ENCODE measurements at places on chromosomes 11 and 22.

GRCh38 chr11:123429336-123429735 is 733 bp upstream of the GRAMD1B start:
- no peak overlapping the region for H3K27ac ChIP-seq
- no peak for DNase-seq
- peaks cover 25% of the 10 kb centered on the region for H3K4me1 ChIP-seq

GRCh38 chr11:77547047-77547836 is 42.5 kb upstream of the AQP11 start:
- H3K27ac ChIP-seq: no peak overlapping the region
- DNase-seq: no peak
- no peaks in the 10 kb centered on the region for H3K36me3 ChIP-seq
- H3K4me1 ChIP-seq: no peaks in the 10 kb centered on the region
- H3K4me3 ChIP-seq: no peak overlapping the region
- H3K27me3 ChIP-seq: no peaks in the 10 kb centered on the region

DNA sequence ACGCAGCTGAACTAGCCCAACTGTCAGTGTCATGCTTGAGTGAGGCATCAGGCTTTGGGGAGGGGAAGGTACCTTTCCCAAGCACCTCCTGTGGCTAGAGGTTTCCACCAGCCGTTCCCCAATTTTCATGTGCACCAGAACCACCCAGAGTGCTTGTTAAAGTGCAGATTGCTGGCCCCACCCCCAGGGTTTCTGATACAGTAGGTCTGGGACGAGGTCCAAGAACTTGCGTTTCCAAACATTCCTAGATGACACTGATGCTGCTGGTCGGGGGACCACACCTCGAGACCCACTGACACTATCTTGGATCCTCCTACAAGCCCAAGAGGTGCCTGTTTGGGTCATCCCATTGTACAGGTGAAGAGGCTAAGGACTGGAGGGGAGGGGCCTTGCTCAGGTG is 59.8 kb downstream of the PDE2A start:
- no peak overlapping the region for H3K4me3 ChIP-seq
- no peak overlapping the region for H3K27ac ChIP-seq
- DNase-seq: no peak
- H3K36me3 ChIP-seq: no peaks in the 10 kb centered on the region
- H3K4me1 ChIP-seq: no peaks in the 10 kb centered on the region
- H3K27me3 ChIP-seq: peaks cover 64% of the 10 kb centered on the region

- no peak for DNase-seq
- no peaks in the 10 kb centered on the region for H3K36me3 ChIP-seq
- H3K27me3 ChIP-seq: no peaks in the 10 kb centered on the region
- no peaks in the 10 kb centered on the region for H3K4me1 ChIP-seq
- no peak overlapping the region for H3K27ac ChIP-seq
Measured at GRCh38 chr11:9849389-9849788, 185.5 kb downstream of the SWAP70 start.

DNA sequence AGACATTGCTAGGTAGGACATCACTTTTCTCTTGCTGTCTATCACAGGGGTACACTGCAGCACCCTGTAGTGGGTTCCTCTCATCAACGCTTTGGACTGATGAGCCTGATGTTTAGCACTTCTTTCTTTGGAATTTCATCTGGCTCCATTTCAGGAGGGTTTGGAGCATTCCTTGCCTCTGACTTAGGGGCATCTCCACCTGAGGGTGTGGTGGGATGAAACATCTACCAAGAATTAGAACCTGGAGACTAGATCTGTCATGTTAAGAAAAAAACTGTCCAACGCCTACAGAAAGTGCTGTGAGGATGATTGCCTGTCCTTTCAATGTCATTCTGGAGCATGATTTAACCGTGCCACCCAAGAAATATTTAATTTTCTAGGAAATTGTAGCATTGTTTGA is 648.4 kb downstream of the ETS1 start:
- H3K27me3 ChIP-seq: no peaks in the 10 kb centered on the region
- no peak for DNase-seq
- H3K27ac ChIP-seq: no peak overlapping the region
- H3K36me3 ChIP-seq: no peaks in the 10 kb centered on the region
- H3K4me1 ChIP-seq: no peaks in the 10 kb centered on the region
- no peak overlapping the region for H3K4me3 ChIP-seq

- no peaks in the 10 kb centered on the region for H3K27me3 ChIP-seq
- no peak overlapping the region for H3K4me3 ChIP-seq
- peaks cover 3% of the 10 kb centered on the region for H3K4me1 ChIP-seq
- no peak for DNase-seq
Measured at GRCh38 chr11:2437516-2437915, 6.8 kb downstream of the TRPM5 start.

DNA sequence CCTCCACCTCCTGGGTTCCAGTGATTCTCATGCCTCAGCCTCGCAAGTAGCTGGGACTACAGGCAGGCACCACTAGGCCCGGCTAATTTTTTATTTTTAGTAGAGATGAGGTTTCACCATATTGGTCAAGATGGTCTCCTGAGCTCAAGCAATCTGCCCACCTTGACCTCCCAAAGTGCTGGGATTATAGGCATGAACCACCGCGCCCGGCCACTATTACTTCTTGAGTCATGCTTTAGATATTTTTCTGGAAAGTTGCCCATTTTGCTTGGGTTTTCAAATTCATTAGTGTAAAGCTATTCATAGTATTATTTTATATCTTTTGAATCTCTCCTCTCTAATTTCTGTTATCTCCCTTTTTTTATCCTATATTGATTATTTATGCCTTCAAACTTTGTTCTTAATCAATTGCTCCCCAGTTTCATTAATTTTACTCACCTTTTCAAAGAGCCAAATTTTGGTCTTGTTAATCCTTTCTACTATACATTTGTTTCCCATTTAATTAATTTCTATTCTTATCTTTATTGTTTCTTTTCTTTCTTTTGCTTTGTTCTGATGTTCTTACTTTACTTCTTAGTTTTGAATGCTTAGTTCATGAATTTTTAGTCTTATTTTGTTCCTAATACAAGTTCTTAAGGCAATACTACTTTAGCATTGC is 10.3 kb upstream of the RAC2 start:
- no peak overlapping the region for H3K27ac ChIP-seq
- H3K4me1 ChIP-seq: peaks cover 2% of the 10 kb centered on the region
- H3K27me3 ChIP-seq: no peaks in the 10 kb centered on the region
- no peaks in the 10 kb centered on the region for H3K36me3 ChIP-seq

GRCh38 chr22:36816339-36816635 is 548 bp downstream of the PVALB start:
- H3K4me1 ChIP-seq: peaks cover 2% of the 10 kb centered on the region
- H3K27me3 ChIP-seq: peaks cover 63% of the 10 kb centered on the region
- H3K36me3 ChIP-seq: no peaks in the 10 kb centered on the region
- H3K4me3 ChIP-seq: no peak overlapping the region

DNA sequence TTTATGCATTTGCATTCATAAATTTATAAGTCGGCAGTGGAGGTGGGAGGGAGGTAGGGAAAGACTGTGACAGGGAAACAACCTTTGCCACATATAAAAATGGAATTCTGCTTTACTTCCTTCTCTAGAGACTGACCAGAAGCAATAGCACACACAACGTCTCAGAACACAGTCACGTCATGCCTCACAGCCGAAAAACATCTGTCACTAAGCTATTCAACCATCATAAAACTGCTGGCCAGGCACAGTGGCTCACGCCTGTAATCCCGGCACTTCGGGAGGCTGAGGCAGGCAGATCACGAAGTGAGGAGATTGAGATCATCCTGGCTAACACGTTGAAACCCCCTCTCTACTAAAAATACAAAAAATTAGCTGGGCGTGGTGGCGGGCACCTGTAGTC is 101.0 kb upstream of the CHRM4 start:
- no peak overlapping the region for H3K4me3 ChIP-seq
- peaks cover 42% of the 10 kb centered on the region for H3K36me3 ChIP-seq
- no peaks in the 10 kb centered on the region for H3K27me3 ChIP-seq
- H3K27ac ChIP-seq: no peak overlapping the region
- no peak for DNase-seq
- no peaks in the 10 kb centered on the region for H3K4me1 ChIP-seq

DNA sequence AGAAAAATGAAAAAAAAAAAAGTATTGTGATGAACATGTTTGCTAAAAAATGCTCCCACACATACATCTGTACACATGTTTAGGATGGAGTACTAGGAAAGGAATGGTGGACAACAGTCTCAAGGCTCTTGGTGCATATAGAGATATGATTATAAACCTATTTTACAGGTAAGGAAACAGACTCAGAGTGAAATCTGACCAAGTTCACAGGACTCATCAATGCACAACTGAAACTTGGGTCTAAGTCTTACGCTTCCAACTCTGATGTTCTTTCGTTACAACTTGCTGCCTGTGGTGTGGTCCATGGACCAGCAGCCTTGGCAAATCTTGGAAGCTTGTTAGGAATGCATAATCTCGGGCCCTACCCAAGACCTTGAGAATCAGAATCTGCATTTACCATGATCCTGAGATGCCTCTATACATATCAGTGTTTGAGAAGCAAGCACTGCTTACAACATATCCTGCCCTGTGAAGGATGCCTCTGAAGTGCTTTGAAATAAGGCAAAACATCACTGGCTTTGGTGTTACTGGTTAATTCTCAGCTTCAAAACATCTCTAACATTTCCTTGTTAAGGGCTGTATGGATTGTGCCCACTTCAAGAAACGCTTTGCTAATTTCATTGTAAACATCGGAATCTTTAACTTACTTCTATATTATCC is 39.9 kb upstream of the NUP160 start:
- H3K4me3 ChIP-seq: no peak overlapping the region
- no peaks in the 10 kb centered on the region for H3K27me3 ChIP-seq
- H3K36me3 ChIP-seq: no peaks in the 10 kb centered on the region
- no peak for DNase-seq
- peaks cover 38% of the 10 kb centered on the region for H3K4me1 ChIP-seq
- H3K27ac ChIP-seq: no peak overlapping the region

- peaks cover 2% of the 10 kb centered on the region for H3K36me3 ChIP-seq
- H3K4me1 ChIP-seq: no peaks in the 10 kb centered on the region
- no peak for DNase-seq
- no peak overlapping the region for H3K4me3 ChIP-seq
Measured at GRCh38 chr22:19903031-19903430, 38.5 kb upstream of the COMT start.

- H3K4me3 ChIP-seq: no peak overlapping the region
- no peak overlapping the region for H3K27ac ChIP-seq
Measured at GRCh38 chr11:696955-697491, 1.4 kb downstream of the TMEM80 start.

DNA sequence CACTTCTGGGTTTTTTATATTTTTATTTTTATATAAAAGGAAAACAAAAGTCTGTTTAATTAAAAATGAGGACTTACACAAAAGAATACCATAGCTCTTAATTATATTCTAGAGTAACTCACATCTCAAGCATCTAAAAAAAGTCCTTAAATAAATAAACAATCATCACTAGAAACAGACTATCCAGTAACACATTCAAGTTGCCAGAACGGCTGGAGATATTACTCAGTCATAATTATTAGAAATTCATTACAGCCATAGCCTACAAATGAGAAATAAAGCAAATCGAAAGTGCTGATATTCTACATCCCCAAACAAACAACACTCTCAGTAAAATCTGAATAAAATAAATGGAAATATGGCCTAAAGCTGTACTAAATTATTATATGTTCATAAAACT is 182.5 kb upstream of the C11orf58 start:
- H3K27ac ChIP-seq: no peak overlapping the region
- no peaks in the 10 kb centered on the region for H3K27me3 ChIP-seq
- H3K4me1 ChIP-seq: no peaks in the 10 kb centered on the region
- no peak for DNase-seq

DNA sequence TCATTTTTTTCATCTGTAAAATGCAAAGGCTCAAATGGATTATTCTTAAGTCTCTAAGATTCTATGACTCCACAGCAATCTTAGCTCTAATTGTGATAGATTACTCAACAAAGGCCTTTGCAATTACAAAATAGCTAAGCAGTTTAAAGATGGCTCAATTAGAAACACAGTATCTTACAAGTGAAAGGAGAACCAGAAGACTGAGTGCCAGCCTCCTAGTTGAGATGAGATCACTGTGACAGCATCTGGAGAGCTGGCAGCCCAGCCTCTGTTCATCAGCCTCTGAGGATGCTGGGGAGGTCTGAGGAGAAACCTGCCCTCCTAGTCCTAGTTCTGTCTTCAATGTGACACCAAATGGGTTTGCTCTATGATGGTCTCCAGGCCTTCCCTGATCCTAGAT is 158.4 kb upstream of the NARS2 start:
- no peak overlapping the region for H3K27ac ChIP-seq
- no peaks in the 10 kb centered on the region for H3K4me1 ChIP-seq
- DNase-seq: no peak
- H3K36me3 ChIP-seq: no peaks in the 10 kb centered on the region

- H3K4me3 ChIP-seq: no peak overlapping the region
- H3K36me3 ChIP-seq: no peaks in the 10 kb centered on the region
- no peaks in the 10 kb centered on the region for H3K4me1 ChIP-seq
Measured at GRCh38 chr11:45161252-45162063, 15.0 kb downstream of the PRDM11 start.

DNA sequence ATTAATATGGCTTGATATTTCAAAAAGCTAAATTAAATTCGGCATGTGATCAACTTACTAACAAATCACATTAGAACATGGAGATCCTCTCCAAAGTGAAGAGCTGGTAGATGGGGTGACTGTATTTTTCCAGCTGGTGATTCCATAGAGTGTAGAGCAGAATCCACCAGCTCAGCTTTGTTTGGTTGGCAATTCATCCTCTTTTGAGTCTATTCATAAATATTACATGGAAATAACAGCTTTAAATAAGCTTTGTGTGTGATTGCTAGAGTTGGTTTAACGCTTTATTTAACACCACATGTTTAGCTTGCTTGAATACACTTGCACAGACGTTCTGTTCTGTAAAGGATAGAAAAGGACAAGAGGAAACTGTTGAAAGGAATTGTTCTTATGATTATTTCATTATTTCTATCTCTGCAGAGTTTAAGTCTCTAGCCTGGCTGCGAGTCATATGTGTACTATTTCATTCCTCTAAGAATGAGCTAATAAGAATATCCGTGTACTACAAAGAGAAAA is 738.3 kb upstream of the KIRREL3 start:
- no peak for DNase-seq
- H3K27ac ChIP-seq: no peak overlapping the region

- peaks cover 12% of the 10 kb centered on the region for H3K36me3 ChIP-seq
- H3K27me3 ChIP-seq: no peaks in the 10 kb centered on the region
- no peak overlapping the region for H3K27ac ChIP-seq
- no peak for DNase-seq
- peaks cover 18% of the 10 kb centered on the region for H3K4me1 ChIP-seq
Measured at GRCh38 chr22:35411102-35411501, 11.2 kb downstream of the MCM5 start.

DNA sequence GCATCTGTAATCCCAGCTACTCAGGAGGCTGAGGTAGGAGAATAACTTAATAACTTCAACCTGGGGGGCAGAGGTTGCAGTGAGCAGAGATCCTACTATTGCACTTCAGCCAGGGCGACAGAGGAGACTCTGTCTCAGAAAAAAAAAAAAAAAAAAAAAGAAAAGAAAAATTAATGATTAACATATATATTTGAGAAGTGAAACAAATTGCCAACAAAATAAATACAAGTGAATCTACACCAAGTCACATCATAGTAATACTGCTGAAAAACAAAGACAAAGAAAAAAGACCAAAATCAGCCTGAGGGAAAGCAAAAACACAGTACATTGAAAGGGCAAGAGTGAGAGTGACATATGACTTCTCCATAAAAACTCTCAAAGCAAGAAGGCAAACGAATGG is 123.7 kb downstream of the CASP12 start:
- no peak overlapping the region for H3K27ac ChIP-seq
- H3K4me3 ChIP-seq: no peak overlapping the region

GRCh38 chr22:23031786-23032185 is 38.5 kb upstream of the GNAZ start:
- H3K36me3 ChIP-seq: no peaks in the 10 kb centered on the region
- peaks cover 4% of the 10 kb centered on the region for H3K4me1 ChIP-seq
- H3K27me3 ChIP-seq: no peaks in the 10 kb centered on the region
- DNase-seq: no peak
- H3K27ac ChIP-seq: no peak overlapping the region

Data from T-cell (primary cell).